AG20443 (cell line): ENCODE measurements at places on chromosomes 6 and 20.

DNA sequence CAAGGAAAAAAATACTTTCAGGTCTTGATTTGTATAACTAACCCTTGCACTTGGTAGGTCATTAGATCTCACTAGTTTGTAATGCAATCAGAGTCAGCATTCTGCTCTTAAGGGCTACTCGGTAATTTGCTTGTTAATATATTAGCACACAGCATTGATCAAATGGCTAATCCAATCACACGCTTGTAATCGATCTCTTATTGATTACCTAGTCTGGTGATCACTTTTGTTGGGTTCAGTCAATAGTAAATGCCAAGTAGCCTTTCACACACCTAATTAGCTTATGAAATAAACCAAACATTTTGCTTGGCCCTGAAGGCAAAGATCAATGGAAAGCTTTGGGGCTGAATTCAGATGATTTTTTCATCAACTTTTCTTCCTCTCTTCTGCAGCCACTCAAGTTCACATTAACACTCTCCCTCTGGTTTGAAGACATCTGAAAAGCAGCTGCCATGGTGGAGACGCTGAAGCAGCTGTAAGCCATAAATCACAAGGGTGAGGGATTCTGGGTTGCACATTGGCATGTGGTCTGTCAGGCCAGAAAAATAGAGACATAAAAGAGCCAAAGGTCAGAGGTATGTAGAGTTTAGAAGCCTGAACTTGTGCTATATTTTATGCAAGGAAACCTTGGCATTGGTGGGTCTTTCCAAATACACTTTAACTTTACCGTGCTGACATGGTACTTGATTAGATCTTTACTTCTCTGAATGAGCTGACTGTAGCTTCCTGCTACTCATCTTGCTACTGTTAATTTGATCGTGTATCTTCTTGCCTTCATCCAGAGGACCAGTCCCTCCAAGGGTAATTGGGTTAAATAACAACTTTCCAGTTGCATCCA is 234.4 kb downstream of the SIM1 start:
- no peak for DNase-seq

GRCh38 chr6:107152638-107153430 is 37.5 kb upstream of the BEND3 start:
- DNase-seq = no peak

- DNase-seq = no peak
Measured at GRCh38 chr6:8904754-8905153, 469.4 kb upstream of the SLC35B3 start.

DNA sequence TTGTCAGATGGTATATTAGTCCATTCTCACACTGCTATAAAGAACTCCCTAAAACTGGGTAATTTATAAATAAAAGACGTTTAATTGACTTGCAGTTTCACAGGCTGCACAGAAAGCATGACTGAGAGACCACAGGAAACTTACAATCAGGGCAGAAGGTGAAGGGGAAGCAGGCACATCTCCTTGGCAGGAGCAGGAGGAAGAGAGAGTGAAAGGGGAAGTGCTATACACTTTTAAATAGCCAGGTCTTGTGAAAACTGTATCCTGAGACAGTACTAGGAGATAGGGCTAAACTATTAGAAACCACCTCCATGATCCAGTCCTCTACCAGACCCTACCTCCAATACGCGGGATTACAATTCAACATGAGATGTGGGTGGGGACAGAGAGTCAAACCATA is 193.9 kb upstream of the KCNG1 start:
- DNase-seq = no peak

GRCh38 chr6:86148586-86148985 is 505.9 kb upstream of the SYNCRIP start:
- no peak for DNase-seq
